CD4-positive, alpha-beta T cell treated with Interleukin-21 for 1 hour (primary cell): ENCODE measurements at places on chromosomes 6 and 20.
A peak's percentile ranks its signal among the peaks of the same experiment; 100 is the strongest.

- peak; percentile 54 for DNase-seq
Observed at GRCh38 chr20:38726804-38727606, 2.7 kb downstream of the SLC32A1 start.

GRCh38 chr6:14665827-14666724 is 548.5 kb downstream of the CD83 start:
- DNase-seq = peak; percentile 20

GRCh38 chr6:14642842-14643241 is 525.3 kb downstream of the CD83 start:
- DNase-seq = no peak

GRCh38 chr6:21185861-21186478 is 407.6 kb upstream of the SOX4 start:
- DNase-seq = no peak

DNA sequence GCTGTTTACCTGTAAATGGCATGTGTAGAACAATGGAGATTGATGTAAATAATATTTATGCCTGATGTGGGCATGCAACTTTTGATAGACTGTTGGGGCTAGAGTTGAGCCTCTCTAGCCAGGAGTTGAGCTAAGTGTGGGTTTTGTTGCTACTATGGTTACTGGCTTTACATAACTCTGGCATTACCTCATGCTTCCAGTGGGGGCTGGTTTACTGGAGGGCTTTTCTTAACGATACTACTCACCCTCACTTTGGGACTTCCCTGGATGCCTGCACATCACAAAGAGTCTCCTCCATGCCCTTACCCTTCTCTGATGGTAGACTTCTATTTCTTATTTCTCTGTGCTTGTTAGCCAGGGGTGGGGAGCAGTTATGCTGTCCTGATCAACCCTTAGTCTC is 524.6 kb upstream of the CDH4 start:
- DNase-seq = no peak
